Stimulated activated CD8-positive, alpha-beta memory T cell treated with anti-CD3 and anti-CD28 coated beads, Interleukin-2, amount 100 ng/mL, for 1 hour (primary cell): ENCODE measurements at places on chromosomes 2 and 18.

GRCh38 chr2:196291426-196291825, 120.0 kb upstream of the STK17B start:
- DNase-seq = no peak

- no peak for DNase-seq
Measured at GRCh38 chr2:105179469-105180372, 61.8 kb upstream of the GPR45 start.

- DNase-seq = no peak
Measured at GRCh38 chr2:217909156-217909820, 93.5 kb downstream of the TNS1 start.

DNA sequence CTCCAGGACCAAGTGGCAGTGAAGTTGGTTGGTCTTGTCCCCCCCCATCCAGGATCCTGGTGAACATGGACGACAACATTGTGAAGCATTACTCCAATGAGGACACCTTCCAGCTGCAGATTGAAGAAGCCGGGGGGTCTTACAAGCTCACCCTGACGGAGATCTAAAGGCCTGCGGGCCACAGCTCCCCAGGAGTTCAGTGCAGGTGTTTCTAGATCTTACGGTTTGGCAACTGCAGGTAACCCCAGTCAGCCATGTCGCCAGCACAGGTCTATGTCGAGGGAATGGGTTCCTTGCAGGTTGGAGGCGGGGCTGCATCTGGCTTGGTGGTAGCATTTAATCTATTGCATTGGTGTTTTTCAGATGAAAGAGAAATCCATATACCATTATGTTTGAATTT, 42.8 kb upstream of the KLF11 start:
- no peak for DNase-seq

DNA sequence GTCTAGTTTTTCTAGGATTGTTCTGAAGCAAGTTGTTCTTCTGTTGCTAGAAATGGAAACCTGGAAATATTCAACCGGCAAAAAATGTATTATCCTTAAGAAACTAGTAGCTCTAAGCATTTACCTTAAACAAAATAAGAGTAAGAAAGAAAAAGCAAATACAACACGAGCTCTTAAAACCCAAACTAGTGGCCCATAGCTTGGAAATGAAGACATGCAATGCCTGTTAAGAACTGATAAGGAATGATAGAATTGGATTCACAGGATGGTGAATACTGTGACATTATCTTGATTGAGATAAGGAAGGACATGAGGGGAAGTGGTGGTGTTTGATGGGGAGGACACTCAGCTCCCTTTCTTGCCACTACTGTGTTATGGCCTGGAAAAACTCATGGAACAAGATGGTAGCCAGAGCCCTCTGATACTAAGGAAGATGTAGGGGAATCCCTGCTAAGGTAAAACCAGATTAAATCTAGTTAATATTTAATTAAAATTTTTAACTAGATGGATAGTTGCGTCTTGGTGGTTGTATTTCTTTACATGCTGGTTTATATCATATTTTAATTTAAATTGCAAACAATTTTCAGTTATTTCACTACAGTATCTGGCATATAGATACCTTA, 193.8 kb downstream of the LPIN1 start:
- DNase-seq = no peak

GRCh38 chr18:59127047-59127446, 12.6 kb upstream of the SEC11C start:
- no peak for DNase-seq

DNA sequence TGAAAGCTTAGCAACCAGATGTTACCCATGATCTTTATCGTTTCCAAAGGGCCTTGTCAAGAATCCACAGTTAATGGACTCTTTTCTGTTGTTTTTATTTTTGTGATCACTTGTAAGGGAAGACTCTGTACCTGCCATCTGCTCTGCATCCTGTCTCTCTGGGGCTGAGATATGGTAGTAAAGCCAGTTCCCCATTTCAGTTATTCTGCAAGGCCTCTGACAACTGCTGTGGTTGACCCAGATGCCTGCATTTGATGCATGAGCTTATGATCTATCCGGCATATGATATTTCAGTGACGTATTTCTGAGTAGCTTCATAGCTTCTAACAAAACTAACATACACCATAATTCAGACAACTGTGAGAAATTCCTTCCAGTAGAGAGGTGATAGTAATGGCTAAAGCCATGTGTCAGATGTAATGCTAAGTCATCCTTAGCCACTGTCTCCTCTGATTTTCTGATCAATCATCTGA, 105.1 kb downstream of the TPO start:
- DNase-seq = no peak

- DNase-seq = no peak
Measured at GRCh38 chr2:171878481-171878993, 15.5 kb downstream of the SLC25A12 start.

DNA sequence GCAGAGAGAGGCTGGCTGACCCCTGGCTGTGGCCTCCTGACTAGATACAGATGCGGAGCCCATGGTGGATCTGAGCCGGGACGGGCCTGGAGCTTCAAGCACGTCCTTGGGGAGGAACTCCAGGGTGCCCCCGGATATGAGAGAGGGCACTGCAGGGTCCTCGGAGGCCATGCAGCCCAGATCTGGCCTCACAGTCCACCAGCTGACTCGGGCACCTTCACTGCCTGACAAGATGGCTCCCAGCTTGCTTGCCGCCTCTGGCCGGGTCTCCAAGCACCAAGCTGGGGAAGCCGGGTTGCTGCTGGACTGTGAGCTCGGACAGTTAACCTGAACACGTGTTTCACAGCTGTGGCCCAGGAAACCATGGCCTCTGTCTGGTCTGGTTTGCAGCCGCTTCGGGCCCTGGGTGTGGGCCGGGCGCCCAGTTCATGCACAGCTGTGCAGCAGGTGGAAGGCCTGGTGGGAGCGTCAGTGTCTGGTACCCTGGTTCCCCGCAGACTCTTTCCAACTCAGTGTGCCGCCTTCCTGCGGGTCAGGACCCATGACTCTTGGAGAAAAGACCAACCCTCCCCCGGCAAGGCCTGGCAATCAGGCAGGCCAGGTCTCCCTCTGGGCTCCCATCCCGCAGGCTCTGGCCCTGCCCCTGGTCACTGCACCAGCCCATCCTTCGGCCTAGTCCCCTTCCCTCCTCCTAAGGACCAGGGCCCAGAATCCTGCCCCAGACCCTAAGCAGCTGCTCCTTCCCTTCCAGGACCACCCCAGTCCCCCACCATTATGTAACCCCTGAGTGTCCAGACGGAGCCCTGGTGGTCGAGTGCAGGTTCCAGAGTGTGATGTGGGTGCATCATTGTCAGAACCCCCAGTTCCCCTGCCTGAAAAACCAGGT, 74.6 kb upstream of the OTOS start:
- DNase-seq = no peak

DNA sequence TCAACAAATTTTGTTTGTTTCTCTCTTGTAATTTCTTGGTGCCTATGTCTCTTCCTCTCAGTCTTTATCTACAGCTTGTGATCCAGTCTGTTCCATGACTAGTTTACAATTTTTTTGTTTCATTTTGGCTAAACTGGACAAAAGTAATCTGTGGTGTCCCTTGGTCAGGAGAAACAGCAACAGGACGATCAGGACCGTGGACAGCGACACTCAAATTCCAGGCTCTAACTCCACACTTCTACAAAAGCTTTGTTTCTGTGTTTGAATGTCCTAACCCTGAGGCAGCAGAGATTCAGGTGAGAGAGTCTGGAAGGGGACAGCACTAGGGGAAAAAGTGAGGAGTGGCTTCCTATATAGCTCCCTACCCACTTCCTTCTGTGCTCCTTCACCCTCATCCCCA, 593.3 kb upstream of the FANCL start:
- no peak for DNase-seq

DNA sequence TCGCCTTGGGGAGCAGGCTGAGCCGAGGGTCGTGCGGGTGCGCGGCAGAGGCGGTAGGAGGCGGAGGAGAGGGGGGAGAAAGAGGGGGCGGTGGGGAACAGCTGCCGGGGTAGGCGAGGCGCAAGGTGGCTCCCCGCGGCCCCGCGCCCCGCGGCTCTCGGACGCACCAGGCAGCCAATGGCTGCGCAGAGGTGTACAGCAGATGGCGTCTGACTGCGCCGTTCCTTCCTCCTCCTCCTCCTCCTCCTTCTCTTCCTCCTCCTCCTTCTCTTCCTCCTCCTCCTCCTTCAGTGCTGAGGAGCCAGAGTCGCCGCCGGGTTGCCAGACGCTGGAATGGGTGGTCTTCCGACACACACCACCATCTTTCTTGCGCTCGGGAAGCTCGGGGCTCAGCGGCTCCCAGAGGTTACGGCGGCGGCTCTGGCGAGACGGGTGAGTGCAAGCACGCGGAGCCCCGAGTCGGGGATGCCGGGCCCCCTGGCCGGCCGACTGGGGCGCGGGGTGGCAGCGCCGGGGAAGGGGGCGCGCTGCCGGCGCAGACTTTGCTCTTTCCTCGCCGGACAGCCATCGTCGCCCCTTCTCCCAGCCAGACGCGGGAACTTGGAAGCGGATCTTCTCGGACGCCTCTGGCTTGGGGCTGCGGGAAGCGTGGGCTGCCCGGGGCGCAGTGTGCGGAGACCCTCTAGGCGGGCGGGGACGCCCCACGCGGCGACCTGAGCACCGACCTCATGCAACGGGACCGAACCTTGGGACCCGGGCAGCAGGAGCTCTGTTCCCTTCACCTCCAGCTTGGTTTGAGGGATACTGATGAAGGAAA, at the start of gene THSD7B:
TSS of gene THSD7B (plus strand) at position 290 of the 817 bp plus-strand sequence. CDS start 116,634 bp downstream, outside the sequence.
- DNase-seq = no peak

DNA sequence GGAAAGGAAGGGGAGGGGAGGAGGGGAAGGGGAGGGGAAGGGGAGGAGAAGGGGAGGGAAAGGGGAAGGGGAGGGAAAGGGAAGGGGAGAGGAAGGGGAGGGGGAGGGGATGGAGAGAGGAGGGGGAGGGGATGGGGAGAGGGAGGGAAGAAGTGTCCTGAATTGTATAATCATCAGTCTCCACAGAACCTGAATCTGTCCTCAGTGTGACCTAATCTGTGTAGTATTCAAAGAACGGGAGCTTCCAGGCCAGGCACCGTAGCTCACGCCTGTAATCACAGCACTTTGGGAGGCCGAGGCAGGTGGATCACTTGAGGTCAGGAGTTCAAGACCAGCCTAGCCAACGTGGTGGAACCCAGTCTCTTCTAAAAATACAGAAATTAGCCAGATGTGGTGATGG, 41.1 kb upstream of the CCDC150 start:
- no peak for DNase-seq

GRCh38 chr2:226730481-226730880, 69.1 kb downstream of the IRS1 start:
- DNase-seq = no peak

GRCh38 chr2:195808189-195808588, 151.2 kb downstream of the SLC39A10 start:
- DNase-seq = no peak

- no peak for DNase-seq
Measured at GRCh38 chr18:13302040-13302439, 83.5 kb downstream of the LDLRAD4 start.

DNA sequence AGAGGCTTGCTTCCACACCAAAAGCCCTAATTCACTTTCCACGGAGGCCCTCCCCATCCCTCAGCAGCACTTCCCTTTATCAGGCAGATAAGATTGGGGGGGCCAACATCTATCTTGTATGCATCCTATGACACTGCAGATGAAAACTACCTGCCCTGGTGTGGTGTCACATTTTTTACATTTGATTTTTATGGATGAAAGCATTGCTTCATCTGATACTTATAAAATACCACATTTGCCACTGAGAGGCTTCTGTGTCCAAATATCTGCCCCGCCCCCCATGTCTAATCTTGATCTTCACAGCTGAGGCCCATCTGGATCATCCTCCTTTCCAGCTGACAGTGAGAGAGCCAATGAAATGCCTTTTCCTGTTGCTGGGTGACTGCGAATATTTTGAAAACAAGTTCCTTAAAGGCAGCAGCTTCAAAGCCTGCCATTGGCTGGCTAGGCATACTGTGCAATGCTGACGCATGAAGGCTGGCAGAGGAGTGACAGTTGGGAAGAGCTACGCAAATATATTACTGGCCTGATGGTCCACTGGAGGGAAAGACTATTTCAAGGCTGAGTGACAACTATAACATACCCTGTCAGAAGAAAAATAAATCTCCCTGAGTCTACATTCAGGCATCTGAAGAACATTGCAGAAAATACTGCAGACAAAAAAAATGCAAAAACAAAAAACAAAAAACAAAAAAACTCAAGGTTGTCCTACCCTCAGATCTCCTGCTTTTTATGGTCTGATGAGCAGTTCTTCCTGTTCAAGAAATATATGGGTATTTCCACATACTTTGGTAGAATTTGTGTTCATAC, 318.7 kb downstream of the PDE11A start:
- no peak for DNase-seq

DNA sequence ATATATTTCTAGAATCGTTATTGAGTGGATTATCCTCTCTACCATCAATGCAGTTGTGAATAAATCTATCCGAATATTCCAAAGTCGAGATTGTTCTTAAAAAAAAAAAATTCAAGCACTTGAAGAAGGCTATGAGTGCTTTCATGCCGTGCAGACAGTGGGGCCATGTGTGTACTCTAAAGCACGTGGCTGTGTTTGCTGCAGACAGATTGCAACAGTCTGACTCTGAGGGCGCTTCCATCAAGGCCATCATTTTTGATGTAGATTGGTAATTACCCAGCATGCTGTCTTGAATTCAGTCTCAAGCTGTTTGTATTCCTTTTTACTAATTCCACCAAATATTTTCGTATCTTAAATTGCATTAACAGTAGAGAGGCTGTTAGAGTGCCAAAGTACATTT, 325.9 kb upstream of the LINC00305 start:
- DNase-seq = no peak

- DNase-seq = no peak
Measured at GRCh38 chr2:221610255-221610654, 38.2 kb upstream of the EPHA4 start.

- DNase-seq = no peak
Measured at GRCh38 chr18:25053466-25053865, 298.5 kb downstream of the ZNF521 start.

- no peak for DNase-seq
Measured at GRCh38 chr2:239424337-239425045, 23.7 kb upstream of the HDAC4 start.

DNA sequence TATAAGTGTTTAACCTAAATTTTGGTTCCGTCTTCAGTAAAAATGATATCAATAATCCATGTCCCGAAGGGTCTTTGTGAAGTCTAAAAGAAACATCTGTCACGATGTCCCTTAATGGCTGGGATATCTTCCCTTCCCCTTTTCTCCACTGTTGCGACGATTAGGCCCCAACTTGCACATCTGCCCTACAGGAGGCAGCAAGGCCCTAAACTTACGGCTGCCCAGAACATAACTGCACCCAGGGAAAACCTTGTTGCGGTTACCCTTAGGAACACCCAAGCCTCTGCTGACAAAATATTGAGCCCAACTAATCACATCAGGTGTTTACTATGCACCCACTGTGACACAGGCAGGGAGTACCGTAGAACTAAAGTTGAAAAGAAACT, 1.3 kb upstream of the SMAD2 start:
- DNase-seq = no peak

- DNase-seq = no peak
Measured at GRCh38 chr2:19643117-19643518, 258.7 kb downstream of the TTC32 start.

GRCh38 chr18:74902147-74902455, 304.4 kb downstream of the ZNF407 start:
- DNase-seq = no peak
